Urinary bladder (tissue), 4 donors: ENCODE measurements at places on chromosomes 3 and 15. TPM values are rescaled to one million over a fixed set of nuclear protein-coding genes. Genes with fewer than 3 reads are reported as not detected.

PLA2G4E gene
- not detected for total RNA-seq

PML gene
- total RNA-seq: 22.3 TPM

DUOX1 gene
- 10.3 TPM for total RNA-seq

NEK11 gene
- total RNA-seq: 26.0 TPM

DNA sequence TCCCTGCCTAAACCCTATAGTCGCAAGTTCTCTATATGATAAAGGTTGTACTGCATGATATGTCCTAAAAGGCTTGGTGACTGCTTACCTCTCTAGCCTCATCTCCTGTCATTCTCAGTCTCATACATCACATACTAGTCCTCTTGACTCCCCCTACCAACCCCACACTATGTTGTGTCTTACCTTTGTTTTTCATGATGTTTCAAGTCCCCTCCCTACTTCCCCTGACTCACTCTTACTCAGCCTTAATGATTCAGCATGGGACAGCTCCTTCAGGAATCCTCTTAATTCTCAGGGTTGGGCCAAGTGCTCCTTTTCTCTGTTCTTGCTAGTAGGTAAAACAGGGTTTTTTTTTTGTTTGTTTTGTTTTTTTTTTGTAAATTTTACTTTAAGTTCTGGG lies 49.6 kb downstream of the SLMAP start:
- no peak for DNase-seq

GRCh38 chr3:171301998-171302397 lies 158.2 kb downstream of the TNIK start:
- no peak for DNase-seq

GRCh38 chr3:174659511-174659910 lies 199.6 kb upstream of the NAALADL2 start:
- DNase-seq: no peak

DNA sequence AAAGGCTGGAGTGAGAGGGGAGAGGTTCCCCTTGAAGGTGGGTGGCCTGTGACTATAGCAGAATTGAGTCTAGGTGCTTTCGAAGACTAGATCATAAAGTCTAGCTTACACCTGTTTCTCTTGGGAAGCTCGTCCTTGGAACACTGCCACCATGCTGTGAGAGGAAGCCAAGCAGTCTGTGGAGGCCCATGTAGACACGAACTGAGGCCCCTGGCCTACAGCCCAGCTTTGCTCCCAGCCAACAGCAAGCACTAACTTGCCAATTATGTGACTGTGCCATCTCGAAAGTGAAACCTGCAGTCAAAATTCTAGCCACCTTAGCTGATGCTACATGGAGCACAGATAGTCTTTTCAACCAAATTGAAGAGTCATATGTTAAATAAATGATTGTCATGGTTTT lies 190.5 kb upstream of the NECTIN3 start:
- DNase-seq: no peak
